CD4-positive, alpha-beta T cell (primary cell): ENCODE measurements at places on chromosomes 12 and 14.

- no peak for DNase-seq
Measured at GRCh38 chr12:18684430-18684829, 53.4 kb downstream of the PLCZ1 start.

GRCh38 chr12:30043151-30043847, 259.6 kb upstream of the TMTC1 start:
- DNase-seq, result no peak

- DNase-seq, result no peak
Measured at GRCh38 chr12:39638840-39639239, 19.2 kb upstream of the ABCD2 start.

DNA sequence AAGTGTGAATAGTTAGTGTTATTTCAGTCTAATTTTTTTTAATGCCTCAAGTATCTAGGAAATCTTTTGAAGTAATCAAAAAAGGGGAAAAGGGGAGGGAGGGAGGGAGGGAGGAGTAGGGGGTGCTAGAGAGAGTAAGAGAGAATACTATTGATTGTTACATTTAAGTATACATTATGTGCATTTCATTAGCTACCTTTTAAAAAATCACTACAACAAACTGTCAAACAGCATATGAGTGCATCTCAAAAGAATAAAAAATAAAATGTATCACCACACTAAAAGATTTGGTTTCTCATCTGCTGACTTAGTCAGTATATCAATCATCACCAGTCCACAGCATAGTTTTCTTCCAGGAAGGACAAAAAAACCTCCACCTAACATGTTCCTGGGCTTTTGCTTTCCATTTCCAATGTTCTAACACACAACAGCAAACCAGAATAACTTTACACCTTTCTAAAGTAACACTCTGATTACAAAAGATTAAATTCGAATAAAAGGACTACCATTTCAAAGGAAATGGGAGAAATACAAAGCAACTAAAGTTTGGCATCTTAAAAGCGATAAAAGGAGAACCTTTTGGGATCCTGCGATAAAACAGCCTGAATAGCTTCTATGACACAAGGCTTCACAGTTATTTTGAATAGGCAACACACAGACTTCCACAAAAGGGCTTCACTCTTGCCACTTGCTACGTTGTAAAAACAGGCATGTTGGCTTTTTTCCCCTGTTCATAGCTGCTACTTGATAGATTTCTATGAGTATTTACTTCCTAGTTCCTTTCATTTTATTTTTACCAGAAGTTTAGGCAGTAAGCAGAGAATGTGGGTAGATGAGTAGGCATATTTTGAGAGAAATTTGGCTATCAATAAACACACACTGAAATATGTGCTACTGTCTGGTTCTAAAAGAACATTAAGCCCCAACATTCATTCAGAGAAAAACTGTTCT, 160.9 kb downstream of the EPS8 start:
- DNase-seq, result no peak

DNA sequence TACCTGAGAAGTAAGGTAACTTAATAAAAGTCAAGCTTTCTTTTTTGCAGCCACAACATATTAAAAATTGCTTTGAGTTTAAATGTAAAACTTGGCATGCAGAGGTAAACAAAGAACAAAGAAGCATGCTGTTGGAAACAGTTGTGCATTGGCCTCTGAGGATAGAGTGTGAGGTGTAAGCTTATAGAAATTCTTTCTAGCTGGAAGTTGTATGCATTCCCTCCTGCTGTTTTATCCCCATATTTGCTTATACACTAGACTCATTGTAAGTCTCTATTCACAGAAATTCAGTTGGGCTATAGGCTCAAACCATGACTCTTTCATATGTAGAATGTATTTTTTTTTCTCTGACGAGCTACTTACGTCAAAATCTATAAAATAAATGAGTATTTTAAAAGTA, 316.3 kb downstream of the SLC6A15 start:
- DNase-seq, result no peak

DNA sequence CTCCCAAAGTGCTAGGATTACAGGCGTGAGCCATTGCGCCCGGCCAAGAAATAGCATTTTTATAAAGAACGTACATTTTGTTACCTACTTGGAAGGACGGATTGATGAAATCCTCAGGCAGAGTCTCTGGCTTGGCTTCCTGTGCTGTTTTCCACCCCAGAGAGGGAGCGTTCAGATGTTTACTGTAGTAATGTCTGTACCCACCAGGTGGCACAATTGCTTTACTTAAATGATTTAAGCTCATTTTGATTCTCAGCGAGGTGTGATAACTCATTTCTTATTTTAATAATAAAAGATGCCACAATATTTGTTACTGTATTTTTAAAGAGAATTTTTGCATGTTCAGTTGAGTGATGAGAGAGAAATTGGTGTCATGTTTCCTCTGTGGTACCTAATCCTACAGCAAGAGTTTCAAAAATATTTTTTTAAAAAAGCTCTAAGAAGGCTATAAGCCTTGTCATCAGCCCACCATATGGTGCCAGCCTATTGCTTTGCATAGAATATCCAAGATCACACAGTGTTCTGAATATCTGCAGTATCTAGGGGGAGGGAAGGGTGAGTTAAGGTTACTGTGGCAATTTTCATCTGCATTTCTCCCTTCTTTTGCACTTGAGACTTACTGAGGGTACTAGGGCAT, 82.6 kb upstream of the TRAF3 start:
- peak; percentile 81 for DNase-seq

DNA sequence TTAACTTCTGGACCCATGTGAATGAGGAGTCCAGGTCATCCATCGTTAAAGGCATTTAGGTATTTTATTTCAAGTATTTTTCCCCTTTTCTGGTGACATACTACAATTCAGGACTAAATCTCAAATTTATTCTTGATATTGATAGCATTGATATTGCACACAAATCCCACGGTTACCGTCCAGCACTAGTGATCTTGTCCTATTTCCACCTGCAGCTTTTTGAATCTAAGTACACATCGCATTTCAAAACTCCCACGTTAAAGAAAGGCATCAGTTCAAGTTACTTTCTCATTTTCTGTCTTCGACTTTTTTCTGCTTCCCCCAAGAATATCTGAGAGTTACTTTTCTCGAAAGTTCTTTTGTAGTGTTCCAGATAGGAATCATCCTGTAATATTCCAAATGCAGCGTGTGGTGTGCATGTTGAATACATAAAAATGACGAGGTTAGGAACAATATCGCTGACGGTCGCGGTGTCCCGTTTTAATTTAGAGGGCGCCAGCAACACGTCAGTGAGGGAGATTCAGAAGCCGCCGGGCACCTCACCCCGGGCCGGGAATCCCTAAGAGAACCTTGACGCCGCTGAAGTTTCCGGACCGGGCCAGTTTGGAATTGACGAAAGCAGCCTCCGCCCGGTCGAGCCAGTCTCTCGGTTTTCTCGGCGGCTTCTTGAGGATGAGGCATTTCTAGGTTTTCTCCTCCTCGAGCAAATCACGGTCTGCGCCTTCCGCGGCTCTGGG, 569 bp upstream of the RGS6 start:
- DNase-seq, result no peak

- peak; percentile 27 for DNase-seq
Measured at GRCh38 chr12:12718853-12719252, 1.7 kb downstream of the CDKN1B start.

DNA sequence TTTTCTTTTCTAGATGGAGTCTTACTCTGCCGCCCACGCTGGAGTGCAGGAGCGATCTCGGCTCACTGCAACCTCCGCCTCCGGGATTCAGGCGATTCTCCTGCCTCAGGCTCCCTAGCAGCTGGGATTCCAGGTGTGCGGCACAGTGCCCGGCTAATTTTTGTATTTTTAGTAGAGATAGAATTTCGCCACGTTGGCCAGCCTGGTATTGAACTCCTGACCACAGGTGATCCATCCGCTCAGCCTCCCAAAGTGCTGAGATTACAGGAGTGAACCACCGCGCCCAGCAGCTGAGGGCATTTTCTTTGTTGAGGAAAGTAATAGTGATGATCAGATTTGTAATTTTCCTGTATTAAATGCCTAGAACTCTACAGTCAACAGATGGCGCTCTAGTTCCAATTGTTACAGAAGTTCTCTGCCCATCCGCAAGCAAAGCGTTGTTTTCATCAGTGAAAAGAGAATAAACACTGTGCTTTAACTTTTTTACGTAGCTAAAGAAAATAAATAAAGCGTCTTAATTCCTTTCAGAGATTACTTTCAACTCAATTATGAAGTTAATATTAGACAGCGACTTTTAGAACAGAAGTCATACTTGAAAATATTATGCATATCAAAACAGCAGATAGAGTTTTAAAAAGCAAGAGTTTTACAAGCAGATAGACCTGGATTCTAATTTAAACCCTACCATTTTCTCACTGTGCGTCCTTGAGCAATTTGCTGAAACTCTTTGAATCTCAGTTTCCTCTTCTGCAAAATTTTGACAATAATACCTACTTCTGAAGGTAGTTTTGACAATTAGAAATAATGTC, 335.1 kb downstream of the DUSP6 start:
- DNase-seq, result peak; percentile 77

DNA sequence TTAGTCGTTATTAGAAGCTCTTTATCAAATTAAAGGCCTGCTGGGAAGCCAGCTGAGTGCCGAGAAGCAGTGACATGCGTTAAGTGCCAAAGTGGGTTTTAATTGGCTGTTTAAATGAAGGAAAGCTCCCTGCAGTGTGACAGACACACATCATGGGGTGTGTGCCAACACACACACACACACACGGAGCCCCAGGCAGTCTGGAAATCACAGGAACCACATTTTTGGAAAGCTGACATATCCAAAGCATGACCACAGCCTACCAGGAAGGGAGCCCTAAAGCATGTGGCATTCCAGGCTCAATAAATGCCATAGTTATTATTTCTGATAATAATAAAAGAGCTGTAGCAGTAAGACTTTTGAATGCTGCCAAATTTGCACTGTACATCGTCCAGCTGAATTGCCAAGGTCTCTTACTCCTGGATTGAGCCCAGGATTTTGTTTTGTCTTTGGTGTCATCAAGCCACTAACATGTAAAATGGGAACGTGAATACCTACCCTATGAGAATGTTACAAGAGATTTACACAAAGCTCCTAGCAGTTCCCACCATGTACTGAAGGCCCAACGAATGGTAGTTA, 135.1 kb downstream of the TMEM30B start:
- no peak for DNase-seq

GRCh38 chr12:90618586-90618985, 336.4 kb downstream of the CCER1 start:
- DNase-seq, result no peak

GRCh38 chr14:38838049-38838978, 264.7 kb downstream of the SEC23A start:
- DNase-seq, result no peak

GRCh38 chr12:23204933-23205778, 580.2 kb downstream of the ETNK1 start:
- DNase-seq, result peak; percentile 59

DNA sequence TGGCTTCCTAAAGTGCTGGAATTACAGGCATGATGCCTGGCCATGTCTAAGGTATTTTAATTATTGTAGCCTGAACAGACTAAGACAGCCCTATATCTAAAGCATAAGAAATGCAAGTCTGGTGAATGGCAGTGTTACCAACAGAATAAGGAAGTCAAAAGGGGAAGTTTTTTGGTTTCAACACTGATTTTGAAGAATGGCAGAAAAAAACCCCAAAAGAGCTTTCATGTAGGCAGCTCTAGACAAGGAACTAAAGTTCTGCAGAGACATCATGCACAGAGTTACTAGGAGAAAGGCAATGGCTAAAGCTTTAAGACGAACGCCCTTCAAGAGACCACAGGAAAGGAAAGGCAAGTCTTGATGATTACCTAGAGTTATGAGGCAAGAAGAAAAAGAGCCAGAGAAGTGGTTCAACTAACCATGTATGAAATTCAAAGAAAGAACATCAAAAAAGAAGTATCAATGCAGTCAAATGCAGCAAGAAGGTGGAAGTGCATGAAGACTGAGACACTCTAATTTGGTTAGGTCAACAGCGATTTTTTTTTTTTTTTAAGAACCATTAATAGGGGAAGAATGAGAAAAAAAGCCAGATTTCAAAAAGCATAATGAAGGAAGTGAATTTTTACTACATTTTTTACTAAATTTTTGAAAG, 50.8 kb downstream of the RPS6KA5 start:
- DNase-seq, result no peak

- no peak for DNase-seq
Measured at GRCh38 chr12:131075611-131076010, 121.9 kb downstream of the ADGRD1 start.

DNA sequence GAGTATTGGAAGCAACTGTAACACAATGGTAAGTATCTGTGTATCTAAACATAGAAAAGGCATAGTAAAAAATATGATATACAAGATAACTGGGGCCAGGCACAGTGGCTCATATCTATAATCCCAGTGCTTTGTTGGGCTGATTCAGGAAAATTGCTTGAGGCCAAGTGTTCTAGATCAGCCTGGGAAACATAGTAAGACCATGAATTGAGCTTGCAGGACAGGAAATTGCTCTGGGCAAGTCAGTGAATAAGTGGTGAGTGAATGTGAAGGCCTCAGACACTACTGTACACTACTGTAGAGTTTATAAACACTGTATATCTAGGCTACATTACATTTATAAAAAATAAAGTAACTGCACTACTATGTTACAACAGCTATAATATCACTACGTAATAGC, 75.2 kb downstream of the GPR135 start:
- DNase-seq, result no peak

GRCh38 chr14:77088219-77088618, 9.8 kb upstream of the CIPC start:
- DNase-seq, result no peak

DNA sequence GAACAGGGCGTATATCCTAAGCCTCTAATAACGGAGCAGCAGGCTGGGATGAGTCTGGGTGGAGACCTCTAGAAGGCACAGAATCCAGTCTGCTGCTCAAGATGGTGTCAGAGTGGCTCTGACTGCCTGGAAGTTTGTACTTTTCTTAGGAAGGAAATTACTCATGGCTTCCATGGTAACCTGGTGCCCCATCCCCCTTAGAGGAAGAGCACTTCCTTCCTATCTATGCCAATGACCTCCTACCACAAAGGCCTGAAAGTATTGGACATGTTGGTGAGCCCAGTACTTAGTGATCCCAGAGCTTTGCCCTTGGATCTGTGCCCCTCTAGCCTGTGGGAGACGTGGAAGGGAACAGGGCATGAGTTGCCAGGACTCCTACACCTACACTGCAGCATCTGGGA, 1.5 kb downstream of the BATF start:
- no peak for DNase-seq

DNA sequence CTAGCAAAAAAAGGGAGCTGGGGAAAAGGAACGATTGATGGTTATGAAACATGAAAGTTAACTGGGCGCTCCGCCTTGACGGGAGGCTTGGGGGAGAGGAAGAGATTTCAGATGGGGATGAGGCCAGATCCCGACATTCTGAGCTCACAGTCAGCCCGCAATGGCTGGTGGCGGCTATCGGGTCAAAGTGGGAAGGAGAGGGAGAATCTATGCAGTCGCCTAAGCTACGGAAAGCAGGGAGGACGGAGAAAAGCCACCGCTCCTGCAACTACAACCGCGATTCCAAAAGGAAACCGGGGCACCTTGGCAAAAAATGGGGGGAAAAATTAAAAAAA, 502 bp downstream of the MPHOSPH9 start:
- DNase-seq, result no peak
